ENCODE measurements at places on chromosomes 3 and 15. TPM values are rescaled to one million over a fixed set of nuclear protein-coding genes. Genes with fewer than 3 reads are reported as not detected.

Gene TJP1
- 76.2 TPM for total RNA-seq

Gene TGM4
- total RNA-seq = not detected

Gene CDAN1
- total RNA-seq = 11.0 TPM

Gene CPLX3
- total RNA-seq = not detected

Gene C3orf85
- not detected for total RNA-seq

Gene CMC1
- total RNA-seq = 7.2 TPM

Gene PRSS50
- not detected for total RNA-seq
